Activated effector memory CD4-positive, alpha-beta T cell treated with anti-CD3 and anti-CD28 coated beads, Interleukin-2, amount 50 U/mL, for 16 hours (primary cell): ENCODE measurements at places on chromosomes 5 and 9.

DNA sequence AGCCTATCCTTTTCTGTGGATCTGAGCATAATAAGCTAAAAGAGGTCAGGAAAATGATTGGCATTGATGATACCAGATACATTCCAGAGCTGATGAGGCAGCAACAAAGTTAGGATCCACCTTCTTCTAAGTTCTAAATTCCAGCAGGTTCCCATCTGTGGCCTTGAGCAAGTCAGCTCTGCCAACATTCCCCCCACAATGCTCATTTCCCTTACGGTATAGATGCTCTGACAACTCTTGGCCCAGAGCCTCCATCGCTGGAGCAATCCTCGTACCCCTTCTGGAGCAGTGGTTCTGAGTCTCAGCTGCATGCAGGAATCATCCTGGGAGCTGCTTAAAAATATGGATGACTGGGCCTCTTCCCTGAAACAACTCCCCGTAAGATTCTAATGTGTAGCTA is 78.1 kb downstream of the MED27 start:
- DNase-seq = no peak

- DNase-seq = peak; percentile 68
Measured at GRCh38 chr5:1312993-1313833, 18.3 kb upstream of the TERT start.

- DNase-seq = no peak
Measured at GRCh38 chr9:89683626-89684025, 78.8 kb downstream of the GADD45G start.

GRCh38 chr5:164184158-164184557 is 678.7 kb downstream of the MAT2B start:
- DNase-seq = no peak

DNA sequence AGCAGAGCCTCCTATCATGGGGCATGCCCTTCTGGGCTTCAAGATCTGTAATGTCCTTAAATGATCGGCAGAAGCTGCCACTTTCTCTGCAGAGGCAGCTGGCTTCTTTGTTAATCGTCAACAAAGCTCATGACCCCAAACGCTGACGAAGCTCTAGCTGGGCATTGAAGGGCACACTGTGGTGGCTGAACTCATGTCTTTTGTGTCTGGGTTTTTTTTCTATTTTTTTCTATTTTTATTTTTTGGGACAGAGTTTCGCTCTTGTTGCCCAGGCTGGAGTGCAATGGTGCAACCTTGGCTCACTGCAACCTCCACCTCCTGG is 65.2 kb upstream of the ASS1 start:
- DNase-seq = no peak

DNA sequence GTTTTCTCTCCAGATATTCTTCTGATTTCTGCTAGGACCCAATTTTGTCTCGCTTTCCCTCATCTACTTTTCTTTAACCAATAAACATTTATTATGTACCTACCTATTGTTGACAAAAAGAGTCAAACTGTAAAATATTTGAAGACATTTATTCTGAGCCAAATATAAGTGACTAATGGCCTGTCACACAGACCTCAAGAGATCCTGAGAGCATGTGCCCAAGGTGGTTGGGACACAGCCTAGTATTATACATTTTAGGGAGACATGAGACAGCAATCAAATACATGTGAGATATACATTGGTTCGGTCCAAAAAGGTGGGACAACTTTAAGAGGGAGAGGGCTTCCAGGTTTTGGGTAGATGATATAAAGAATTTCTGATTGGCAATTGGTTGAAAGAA is 191.8 kb downstream of the NXNL2 start:
- no peak for DNase-seq

DNA sequence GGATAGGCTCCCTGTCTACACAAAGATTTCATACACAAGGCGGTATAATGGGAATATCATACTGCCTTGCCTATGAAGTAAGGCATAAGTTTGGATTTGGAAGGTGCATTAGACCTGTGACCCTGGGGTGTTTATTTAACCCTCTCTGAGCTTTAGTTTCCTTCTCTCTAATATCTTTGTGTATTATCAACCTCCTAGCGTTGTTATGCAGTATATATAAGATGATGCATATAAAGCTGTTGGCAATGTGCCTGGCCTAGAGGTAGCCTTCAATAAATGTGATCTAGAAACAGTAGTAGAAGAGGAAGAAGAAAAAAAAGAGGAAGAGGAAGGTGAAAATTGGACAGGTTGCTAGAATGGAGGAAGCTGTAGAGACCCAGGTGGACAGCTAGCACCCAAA is 311.6 kb upstream of the CLINT1 start:
- no peak for DNase-seq

- DNase-seq = no peak
Measured at GRCh38 chr5:132675936-132676689, 2.3 kb downstream of the IL4 start.

DNA sequence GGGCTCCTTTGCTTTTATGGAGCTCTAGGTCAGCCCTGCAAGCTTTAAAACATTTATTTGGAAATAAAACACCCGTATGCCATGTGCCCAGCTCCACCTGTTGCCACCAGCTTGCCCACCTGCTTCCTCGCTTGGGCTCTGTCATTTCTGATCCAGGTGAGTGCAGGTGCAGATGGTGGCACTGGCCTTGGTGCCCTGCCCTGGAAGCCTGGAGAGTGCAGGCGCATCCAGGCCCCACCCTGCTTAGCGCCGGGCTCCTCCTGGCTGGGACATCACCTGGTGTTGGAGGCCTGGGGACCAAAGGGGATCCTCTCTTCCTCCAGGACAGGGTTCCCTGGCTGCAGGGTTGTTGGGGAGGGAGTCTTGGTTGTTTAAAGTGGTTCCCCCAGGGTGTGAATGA is 35.8 kb downstream of the WNK2 start:
- DNase-seq = no peak

DNA sequence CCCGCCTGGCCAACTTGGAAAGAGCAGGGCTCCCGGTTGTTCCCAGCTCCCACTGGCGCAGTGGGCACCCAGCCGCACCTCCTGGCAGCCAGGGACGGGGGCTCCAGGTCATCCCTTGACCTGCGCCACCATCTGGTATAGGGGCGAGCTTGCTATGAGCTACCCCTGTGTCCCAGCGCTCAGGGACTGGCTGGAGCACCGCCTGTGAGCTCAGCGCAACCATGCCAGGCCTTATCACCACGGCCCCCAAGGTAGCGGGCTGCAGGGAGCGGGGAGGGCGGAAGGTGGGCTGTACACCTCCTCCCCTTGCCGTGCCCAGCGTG is 15.4 kb upstream of the RASA1 start:
- no peak for DNase-seq

DNA sequence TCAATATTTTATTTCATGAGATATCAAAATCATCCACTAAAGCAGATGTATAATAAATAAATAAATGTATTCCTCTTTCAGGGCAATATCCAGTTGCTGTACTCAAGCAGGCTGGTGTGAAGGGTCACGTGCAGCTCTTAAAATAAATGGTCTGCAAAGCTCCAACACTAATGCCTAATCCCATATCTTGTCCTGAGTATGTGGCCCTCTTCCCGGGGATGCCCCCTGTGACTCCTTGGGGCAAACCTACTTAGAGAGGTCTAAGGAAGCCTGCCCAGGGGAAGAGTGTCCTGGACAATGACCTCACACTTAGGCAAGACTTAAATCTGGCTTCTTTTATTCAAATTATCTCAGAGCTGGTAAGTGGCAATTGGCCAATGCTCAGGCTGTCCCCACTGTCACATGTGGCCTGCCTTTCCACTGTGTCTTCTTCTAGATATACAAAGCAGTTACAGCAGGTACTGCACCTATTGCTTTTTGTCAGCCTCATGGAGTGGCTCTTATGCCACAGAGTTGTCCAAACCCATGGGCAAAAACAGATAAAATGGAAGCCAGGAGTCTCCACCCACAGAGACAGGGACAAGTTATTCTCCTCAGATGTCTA is 55.3 kb downstream of the SEMA5A start:
- DNase-seq = no peak

DNA sequence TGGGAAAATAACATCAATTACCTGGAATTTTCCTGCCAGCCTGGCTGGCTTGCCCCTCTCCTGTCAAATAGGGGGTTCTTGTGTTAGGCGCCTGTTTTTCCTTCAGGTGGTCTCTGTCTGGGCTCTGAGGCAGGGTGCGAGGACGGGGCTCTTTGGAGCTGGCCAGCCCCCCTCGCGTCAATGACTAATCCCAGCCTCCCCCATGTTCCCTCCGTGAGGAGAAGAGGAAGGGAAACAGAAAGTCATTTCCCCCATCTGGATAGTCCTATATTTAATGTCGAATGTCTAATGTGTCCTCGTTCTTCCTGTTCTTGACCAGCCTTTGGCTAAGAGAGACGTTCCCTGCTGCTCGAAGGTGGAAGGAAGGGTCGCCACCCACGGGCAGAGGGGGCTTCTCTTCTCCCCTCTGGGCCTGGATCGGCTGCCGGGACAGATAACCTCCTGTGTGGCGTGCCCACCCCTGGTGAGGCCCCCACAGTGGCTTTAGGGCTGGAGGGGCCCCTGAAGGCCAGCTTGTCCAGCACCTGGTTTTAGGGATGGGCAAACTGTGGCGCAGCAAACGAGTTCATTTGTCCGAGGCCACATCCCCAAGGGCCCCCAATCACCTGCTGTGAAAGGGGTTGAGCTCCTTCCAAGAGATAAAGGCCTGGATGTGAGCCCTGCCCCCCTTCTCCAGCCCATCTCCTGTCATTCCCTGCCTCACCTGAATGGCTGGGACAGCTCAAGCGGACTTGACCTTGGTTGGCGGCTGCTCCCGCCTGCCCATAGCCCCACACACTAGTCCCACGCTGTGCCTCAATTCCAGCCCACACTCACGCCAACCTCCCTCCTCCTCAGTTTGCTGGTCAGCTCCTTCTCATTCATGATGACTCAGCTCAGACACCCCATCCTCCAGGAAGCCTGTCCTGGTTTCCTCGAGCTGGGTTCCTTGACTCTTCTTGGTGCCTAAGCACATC is 35.9 kb upstream of the UNC5A start:
- peak; percentile 57 for DNase-seq

DNA sequence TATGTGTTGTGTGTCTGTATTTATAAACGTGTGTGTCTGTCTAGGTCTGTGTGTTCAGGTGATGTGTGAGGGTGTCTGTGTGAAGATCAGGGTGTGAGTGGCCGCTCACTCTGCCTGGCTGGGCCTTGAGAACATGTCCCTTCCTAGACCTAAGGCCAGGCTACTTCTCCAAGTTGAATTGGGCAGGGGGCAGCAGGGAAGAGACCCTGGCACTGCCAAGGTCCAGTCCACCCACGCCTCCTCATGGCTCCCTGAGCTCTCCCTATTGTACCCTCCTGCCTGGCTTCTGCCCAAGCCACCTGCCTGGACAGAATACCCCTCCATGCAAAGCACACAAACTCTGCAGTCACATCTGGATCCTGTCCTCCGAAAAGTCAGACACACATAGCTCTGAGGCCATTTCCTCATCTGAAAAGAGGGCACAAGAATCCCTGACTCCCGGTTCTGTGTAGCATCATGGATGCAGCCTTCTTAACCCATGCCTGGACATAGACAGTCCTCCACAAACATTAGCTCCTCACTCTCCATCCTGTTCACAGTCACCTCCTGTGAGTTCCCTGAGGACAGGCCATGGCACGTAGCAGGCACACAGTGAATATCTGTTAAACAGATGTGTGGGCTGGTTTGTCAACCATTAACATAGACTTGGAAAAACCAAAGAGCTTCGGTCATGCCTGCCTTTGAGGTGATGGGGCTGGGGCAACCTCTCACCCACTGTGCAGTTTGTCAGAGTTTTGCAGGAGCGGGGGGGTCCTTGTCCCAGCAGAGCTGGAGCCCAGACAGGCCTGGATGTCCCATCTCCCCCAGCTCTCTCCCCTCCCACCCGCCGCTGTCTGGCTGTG is 167.8 kb upstream of the MVB12B start:
- DNase-seq = no peak

DNA sequence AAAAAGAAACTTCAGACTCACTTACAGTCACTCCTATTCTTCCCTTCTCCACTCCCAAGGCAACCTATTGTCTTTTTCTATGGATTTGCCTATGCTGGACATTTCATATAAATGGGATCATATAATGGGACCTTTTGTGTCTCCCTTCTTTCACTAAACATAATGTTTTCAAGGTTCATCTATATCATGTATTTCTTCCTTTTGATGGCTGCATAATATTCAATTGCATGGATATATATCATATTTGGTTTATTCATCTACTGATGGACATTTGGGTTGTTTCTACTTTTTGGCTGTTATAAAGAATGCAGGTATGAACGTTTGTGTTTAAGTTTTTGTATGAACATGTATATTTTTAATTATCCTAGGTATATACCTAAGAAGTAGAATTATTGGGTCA is 30.6 kb downstream of the ANKHD1 start:
- DNase-seq = no peak

DNA sequence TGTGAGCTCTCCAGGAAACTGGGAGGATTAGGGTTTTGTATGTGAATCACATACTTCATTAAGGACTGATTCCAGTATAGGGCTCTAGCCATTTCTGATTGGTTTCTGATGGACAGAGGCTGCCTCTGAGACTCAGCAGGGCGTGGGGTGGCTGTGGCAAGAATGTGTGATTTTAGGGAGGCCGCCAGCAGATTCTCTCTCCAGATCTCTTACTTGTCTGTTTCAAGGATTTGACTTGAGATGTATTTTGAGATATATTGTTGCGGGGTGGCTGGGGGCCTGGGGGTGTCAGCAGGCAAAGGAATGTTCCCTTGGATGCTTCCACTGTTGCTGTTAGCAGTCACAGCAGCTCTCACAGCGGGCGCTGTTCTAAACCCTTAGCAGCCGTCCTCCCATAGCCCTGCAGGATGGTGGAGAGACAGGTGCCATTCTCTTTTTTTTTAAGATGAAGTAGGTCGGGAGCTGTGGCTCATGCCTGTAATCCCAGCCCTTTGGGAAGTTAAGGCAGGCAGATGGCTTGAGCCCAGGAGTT is 8.0 kb upstream of the HNRNPAB start:
- DNase-seq = no peak

DNA sequence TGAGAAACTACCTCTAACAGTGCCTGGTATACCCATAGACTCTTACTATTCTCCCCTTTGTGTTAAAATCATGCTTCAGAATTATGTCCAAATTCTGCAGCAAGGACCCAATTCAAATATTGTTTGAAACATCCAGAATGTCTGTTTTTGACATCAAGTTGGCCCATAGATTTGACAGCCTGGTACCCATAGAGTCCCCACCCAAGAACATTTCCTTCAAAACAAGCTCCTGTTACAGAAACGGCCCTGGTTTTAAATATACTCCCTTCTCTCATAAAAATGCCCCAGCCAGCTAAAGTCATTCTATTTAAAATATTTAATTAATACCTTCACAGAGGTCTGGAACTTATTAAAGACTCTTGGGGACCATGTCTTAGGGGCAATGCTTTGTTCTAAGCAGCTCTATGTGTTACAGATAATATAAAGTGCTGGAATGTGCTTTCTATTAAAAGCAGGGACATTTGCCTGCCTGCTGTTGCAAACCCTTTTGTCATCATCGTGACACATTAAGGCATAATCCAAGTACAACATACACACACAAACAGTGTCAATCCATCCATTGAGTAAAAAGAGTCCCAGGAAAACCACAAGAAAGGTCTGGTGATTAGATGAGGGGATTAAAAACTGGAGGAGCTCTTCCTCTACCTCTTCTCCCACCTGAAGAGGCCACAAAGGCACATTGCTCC is 321.7 kb downstream of the MLLT3 start:
- DNase-seq = no peak
